AG09309 (cell line): ENCODE measurements at places on chromosomes 1 and 21.

GRCh38 chr1:233600488-233600887 is 13.4 kb upstream of the KCNK1 start:
- no peak for DNase-seq

DNA sequence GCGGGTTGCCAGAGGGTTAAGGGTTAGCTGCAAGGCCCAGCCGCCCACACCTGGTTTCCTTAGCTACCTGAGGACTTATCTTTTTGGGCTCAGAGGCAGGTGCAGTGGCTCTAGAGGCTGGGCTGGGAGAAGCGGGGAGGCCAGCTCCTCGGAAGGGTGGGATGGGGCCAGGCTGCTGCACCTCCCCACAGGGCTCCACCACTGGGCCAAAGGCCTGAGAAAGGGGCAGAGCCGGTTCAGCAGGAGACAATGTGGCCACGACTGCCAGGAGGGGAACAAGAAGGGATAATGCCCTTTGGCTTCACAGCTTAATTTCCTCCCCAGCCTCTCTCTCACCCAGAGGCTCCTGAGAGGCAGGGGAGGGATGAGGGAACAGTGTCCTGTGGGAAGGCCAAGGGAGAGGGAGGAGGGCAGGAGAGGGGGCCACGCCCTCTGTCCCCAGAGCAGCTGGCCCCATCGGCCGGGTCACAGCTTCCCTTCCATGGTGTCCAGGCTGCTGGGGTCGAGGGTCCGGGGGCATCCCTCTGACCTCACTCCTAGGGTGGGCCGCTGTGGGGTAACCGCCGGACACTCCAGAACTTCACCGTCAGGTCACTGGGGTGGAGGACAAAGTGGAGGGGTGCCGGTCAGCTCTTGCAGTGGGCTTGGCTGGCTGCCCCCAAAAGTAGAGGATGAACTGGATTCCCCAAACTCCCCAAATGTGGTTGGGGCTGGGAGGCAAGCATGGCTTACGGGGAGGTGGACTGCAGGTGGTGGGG is 50.4 kb downstream of the KIF21B start:
- no peak for DNase-seq

DNA sequence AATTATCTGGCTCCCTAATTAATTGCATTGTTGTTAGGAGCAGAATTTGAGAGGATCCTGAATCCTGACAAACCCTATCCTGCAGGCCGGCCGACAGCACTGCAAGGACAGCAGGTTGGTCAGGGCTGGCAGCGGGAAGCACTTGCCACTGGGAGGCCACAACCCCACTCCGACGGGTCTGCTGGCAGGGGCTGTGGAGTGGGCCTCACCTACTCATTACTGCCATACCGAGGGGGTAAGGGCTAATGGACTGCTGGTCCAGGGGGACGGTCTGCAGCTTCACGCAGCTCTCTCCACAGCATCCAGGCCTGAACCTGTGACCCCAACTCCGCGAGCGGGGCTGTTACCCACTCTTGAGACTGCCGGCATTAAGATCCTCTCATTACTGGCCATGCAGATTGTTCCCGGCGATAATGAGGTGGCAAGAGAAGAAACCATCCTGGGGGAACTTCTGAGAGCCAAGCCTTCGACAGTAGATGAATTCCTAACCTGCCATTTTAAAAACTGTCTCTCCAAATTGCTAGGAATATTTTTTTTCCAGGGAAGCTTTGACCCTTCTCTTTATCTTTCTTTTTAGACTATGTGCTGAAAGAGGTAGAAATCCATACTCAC is 501.3 kb downstream of the OMA1 start:
- DNase-seq, result no peak

DNA sequence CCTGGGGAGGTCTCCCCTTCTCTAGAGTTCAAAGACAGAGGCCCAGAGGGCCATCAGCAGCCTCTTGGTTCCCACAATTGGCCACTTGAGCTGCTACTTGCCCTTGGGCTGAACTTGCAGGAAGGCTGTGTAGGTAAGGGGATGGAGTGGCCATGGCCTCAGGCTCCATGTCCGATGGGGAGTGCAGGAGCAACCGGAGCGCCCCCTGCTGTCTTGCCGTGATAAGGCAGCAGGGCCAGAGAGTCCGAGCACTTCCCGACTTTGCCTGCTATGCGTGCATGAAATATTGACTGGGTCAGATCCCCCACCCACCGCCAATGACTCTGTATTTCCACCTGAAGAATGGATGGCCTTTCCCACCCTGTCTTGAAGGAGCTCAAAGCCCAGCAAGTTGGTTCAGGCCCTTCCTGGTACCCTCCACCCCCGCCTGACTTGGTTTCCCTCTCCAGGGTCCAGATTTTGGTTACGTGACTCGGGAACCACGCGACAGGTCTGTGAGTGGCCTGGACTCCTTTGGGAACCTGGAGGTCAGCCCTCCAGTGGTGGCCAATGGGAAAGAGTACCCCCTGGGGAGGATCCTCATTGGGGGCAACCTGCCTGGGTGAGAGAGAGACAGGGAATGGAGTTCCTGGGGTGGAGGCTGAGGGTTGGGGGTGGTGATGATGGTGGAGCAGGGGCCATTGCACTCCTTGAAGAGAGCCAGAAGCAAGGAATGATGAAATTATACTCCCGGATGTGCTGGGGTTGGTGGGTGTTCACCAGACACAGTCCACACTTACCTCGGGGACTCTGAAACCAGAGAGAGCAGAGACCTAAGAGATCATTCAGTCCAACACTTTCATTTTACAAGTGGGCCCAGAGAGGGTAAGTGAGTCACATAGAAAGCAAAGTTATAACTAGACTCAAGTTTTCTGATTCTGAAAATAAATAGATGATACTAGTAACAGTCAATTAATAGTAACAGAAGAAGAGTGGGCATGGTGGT is 25.6 kb downstream of the PADI3 start:
- DNase-seq, result no peak

DNA sequence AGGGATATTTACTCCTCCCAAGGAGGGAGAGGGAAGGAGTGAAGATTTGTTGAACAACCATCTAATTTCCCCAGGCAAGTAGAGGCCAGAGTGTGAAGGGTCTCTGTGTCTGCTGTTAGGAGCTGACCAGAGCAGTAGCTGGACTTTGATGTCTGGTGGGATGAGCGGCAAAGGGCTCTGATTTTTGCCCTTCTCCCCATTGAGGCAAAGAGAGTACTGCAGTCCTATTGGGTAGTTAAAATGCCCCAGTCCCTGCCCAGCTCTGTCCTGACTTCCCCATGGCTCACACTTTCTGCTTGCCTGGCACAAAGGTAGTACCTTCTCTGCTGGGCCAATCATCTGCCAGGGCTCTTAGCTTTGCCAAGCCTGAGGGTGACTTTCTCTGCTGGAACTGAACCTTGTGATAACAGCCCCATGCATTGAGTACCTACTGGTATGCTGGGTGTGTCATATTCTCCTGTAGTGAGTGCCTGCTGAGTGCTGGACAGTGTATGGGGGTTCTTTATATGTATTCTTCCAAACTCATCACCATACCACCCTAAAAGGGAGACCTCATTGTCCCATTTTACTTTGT is 64.0 kb upstream of the SELENON start:
- DNase-seq, result no peak

DNA sequence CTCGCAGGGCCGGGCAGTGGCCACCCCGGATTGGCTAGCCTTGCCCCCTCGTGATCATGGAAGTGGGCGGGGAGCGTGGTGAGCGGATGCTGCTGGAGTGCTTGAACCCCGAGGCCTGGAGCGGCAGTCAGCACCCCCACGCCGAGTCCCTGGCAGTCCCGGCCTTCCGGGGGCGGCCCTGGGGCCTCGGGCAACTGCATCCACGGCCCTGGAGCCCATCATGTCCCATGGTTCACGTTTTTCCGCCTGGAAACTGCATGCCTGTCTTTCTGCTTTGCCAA is 45.6 kb downstream of the CDC7 start:
- no peak for DNase-seq

- peak; percentile 47 for DNase-seq
Measured at GRCh38 chr1:17441265-17441992, 2.0 kb upstream of the RCC2 start.

GRCh38 chr21:35377505-35378090 is 328.5 kb upstream of the RUNX1 start:
- no peak for DNase-seq

DNA sequence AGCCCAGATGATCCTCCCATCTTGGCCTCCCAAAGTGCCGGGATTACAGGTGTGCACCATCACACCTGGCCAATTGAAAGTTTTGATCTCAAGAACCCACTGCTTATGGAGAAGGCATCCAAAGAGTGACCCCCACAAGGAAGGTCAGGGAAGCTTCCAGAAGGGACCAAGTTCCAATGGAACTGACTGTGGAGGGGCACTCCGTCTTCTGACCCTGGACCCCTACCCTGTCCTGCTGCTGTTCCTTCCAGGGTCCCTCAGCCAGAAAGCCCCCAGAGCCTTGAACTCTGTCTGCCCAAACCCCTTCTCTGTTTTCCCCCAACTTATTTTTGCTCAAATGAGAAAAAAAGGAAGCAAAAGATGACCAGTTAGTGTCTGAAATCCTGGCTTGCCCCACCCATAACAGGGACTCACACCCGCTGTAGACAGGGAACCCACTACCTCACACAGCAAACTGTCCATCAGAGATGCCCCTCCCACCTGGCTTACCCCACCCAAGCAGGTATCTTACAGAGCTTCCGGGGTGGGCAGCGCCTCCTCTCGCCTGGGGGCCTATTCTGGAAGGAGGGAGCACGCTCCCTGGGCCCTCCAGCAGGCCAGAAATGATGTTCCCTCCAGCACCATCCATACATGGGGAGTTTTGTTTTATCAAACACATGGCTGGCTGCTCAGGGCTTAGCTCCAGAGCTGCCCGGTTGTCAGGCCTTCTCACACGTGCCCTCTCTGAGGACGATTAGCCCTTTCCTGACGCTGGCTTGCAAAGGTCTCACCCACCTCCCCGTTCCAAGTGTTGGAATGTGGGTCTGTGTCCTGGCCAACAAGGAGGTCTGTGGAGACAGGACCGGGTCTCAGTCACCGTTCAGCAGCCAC is 3.1 kb upstream of the WNT3A start:
- DNase-seq, result no peak

- no peak for DNase-seq
Measured at GRCh38 chr1:1842360-1843146, 48.3 kb downstream of the GNB1 start.

DNA sequence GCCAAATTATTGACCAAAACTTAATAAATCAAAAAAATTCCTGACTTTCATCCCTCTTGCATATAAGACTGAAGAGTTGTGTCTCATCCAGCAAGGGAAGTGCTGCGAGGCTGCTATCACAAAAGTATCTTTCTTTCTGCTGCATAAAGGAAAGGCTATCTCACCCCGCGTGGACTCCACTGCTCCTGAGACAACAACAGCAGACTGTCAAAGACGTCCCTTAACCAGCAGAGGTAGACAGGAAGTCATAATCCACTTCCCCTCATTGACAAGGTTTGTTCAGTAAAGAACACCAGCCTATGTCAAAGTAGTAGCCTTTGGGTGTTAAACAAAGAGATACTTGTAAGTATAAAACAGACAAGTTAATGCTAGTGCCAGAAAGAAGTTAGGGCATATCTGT is 29.4 kb downstream of the VPS26C start:
- no peak for DNase-seq

- DNase-seq, result no peak
Measured at GRCh38 chr1:12034381-12034801, 15.1 kb downstream of the MIIP start.

DNA sequence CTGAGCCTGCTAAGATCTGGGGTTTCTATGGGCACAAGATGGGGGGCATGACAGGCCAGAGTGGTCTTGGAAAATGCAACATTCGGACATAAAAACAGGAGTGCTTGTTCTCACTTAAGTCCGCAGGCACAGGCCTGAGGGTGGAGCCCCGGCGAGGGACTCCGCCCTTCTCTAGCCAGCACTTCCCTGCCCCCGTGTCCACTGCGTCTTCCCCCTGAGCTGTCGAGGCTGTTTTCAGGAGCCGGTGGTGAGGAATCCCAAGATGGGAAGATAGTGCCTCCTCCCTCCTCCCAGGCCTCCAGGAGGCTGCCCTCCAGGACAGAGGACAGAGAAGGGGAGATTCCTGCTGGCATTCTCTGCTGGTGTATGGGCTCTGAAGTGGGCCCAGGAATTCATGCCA is 105.2 kb downstream of the TLR5 start:
- DNase-seq, result no peak

DNA sequence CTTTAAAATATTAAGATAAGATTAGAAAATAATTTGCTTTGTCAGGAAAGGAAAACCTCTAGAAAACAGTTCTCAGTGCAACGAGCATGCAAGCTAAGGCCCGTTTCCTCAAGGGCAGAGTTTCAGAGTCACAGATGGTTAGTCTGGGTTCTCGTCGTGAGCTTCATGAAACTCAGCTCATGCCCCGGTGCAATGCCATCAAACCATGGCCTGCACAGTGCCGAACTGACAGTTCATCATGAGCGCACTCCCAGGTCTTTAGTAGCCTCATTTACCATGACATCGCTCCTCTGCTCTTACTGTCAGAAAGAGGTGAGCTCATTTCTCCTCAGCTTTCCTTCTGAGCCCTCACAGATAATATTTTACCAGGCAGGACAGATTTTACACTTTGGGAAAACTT is 319.2 kb downstream of the NTNG1 start:
- DNase-seq, result no peak

GRCh38 chr1:110341146-110341871 is 2.1 kb downstream of the RBM15 start:
- no peak for DNase-seq

GRCh38 chr21:34126691-34127090 is 53.3 kb downstream of the MRPS6 start:
- DNase-seq, result no peak

- no peak for DNase-seq
Measured at GRCh38 chr1:224720216-224720615, 104.1 kb downstream of the CNIH3 start.

GRCh38 chr1:51575406-51576084 is 41.3 kb upstream of the OSBPL9 start:
- no peak for DNase-seq

DNA sequence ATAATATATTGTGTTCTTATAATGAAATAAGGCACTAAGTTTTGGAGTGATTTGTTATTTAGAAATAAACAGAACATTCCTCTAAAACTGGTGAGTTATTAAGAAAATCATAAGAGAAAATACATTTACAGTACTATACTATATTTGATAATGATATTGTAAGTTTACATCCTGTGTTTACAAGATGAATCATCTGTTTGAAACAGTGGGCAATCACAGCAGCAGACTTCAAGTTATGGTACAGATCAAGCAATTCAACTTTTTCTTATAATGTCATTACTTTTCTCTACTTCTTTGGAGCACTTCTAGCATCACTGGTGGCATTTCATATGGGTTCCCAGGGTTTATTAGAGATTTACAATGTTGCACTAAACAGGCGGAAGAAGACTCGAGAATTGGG is 86.5 kb upstream of the BRINP3 start:
- no peak for DNase-seq

DNA sequence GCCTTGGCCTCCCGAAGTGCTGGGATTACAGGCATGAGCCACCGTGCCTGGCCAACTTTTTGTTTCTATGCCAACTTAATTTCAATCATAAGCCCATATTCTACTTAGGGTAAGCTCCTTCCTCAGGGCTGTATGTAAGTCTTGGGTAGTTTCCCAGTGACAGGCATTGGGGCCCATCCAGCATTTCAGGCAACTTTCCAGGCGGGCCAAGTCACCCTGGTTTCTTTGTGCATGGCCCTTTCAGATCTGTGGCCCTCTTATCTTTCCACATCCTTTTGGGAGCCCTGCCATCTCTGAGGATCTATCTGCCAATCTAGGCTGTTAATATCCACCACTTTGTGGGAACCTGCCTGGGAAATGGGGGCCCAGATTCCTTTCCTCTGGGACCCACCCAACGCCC is 58.7 kb downstream of the TNN start:
- DNase-seq, result no peak
